Fibroblast of villous mesenchyme (primary cell): ENCODE measurements at places on chromosomes 6 and 20.

DNA sequence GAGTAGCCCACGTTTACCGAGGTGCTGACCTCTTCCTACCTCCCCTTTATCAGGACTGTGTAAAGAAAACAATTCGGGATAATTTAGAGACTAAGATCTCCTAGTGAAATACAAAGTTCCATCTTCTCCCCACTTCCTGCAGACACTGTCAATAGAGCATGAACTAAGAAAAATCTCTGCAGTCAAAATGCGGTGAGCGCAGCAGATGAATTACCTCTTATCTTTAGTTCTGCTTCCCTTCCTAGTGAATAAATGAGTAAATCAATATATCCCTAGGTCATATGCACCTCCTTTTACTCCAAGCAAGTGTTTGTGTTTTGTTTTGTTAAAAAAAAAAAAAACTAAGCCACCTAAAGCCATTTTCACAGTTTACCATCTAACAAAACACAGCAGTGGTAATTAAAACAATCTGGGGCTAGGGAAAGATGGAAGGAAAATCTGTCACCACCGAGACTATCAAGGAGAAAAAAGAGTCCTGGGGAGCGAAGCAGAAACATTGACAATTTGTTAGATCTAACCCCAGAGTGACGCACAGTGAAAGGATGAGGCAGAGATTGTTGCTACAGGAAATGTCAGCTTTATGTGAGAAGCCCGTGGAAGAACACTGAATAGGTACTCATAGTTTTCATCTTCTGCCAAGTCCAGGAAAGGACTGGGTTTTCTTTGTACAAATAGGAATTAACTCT is 159.4 kb upstream of the SPTLC3 start:
- DNase-seq, result no peak

- peak; percentile 21 for DNase-seq
Measured at GRCh38 chr6:132392792-132393191, 8.5 kb downstream of the MOXD1 start.

- no peak for DNase-seq
Measured at GRCh38 chr20:51446230-51446629, 96.3 kb downstream of the NFATC2 start.

- no peak for DNase-seq
Measured at GRCh38 chr20:8255945-8256632, 124.0 kb downstream of the PLCB1 start.

- no peak for DNase-seq
Measured at GRCh38 chr6:12450467-12450866, 160.3 kb downstream of the EDN1 start.

GRCh38 chr6:133198725-133199124 is 42.4 kb upstream of the EYA4 start:
- no peak for DNase-seq

GRCh38 chr6:109008054-109008453 is 86.6 kb downstream of the SESN1 start:
- no peak for DNase-seq

GRCh38 chr6:140670021-140670420 is 1295.6 kb upstream of the CITED2 start:
- DNase-seq, result peak; percentile 31

DNA sequence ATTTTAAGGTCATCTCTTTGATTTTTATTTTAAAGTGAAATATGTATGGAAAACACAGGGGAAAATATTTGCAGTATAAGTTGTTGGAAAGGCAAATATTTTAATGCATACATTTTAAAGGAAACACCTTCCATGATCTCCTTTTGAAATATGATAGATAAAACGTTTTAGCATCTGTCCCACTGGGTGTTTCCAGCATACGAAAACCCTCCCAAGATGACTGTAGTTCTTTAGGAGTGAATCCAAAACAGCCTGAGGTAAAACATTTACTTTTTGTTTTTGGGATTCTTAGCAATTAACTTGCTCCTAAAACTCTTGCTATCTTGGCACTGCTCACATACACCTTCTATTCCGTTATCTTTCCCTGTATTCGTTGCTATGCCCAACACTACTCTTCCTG is 210.0 kb downstream of the EPHA7 start:
- no peak for DNase-seq

GRCh38 chr20:2618815-2619214 is 33.6 kb upstream of the NOP56 start:
- DNase-seq, result no peak

DNA sequence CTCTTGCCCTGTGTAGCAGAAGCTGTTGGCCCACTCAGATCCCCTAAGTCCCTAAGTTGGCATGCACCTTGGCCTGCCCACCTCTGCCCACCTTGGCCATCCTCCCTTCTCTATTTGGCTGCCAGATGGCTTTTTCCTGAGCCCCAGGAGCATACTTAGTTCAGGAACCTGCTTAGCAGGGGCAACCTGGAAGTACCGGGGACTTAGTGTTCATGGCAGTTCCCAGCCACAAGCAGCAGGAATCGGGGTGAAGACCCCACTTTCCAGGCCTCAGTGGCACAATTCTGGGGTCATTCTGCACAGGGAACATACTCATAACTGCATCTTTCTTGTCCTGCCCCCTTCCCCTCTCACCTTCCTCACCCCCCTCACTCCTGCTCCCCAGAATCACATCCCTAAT is 158.0 kb upstream of the PMEPA1 start:
- no peak for DNase-seq

- DNase-seq, result no peak
Measured at GRCh38 chr6:34813028-34813713, 21.3 kb downstream of the BLTP3A start.

- DNase-seq, result no peak
Measured at GRCh38 chr6:39369987-39370386, 47.5 kb upstream of the KCNK16 start.

- DNase-seq, result no peak
Measured at GRCh38 chr6:36850021-36850420, 10.8 kb upstream of the CPNE5 start.
